ENCODE measurements at places on chromosomes 4 and X.

GRCh38 chr4:178871476-178871875 is 1429.2 kb upstream of the AGA start:
- DNase-seq = no peak

GRCh38 chr4:158814636-158815330 is 46.0 kb downstream of the FNIP2 start:
- no peak for DNase-seq

- no peak for DNase-seq
These were observed 42.2 kb downstream of the CRLF2 start for GRCh38 chrX:1170243-1170642.

- no peak for DNase-seq
These were observed 67.2 kb downstream of the ANK2 start for GRCh38 chr4:113116414-113117357.

GRCh38 chr4:27068151-27068867 is 207.7 kb downstream of the STIM2 start:
- no peak for DNase-seq

- DNase-seq = no peak
These were observed 6.0 kb upstream of the TIMP1 start for GRCh38 chrX:47576021-47576898.

GRCh38 chrX:123871309-123871708 is 11.5 kb downstream of the XIAP start:
- no peak for DNase-seq

GRCh38 chrX:9606971-9607370 is 142.1 kb downstream of the TBL1X start:
- no peak for DNase-seq

- no peak for DNase-seq
These were observed 401.0 kb downstream of the FSTL5 start for GRCh38 chr4:161762796-161763195.

DNA sequence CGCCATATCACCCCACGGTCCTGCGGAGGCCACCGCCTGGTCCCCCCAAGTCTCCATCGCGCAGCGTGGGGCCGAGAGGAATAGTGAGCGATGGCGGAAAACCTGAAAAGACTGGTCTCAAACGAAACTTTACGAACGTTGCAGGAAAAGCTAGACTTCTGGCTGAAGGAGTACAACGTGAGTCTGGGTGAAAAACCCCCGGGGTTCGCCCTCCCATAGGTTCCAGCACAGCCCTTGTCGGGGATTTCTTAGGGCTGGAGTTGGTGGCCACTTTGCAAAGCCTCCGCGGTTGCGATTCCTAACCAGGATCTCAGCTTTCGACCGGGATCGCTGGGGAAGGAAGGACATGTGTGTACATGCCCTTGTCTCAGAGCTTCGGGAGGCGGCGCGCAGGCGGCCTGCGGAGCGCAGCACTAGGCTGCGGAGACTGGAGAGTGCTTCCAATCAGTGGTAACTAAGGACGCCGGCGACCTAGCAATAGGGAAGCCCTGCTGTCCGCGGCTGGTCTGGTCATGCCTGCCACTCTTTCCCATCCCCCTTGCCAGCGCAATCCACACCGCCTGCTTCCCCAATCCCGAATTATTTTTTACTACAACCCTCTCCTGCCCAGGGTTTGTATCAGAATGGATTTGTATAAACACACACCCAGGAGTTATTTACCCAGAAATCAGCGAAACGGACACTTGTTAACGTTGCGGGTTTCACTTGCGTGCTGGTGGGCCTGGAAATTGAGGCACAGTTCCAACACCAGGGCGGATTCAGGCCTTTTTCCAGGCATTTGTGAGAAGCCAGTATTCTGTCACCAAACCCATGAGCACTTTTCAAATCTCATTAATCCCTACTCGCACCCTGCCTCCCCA is 741 bp downstream of the SPATA18 start:
- DNase-seq = no peak

- no peak for DNase-seq
These were observed 159.6 kb downstream of the PTTG2 start for GRCh38 chr4:38119668-38120385.

DNA sequence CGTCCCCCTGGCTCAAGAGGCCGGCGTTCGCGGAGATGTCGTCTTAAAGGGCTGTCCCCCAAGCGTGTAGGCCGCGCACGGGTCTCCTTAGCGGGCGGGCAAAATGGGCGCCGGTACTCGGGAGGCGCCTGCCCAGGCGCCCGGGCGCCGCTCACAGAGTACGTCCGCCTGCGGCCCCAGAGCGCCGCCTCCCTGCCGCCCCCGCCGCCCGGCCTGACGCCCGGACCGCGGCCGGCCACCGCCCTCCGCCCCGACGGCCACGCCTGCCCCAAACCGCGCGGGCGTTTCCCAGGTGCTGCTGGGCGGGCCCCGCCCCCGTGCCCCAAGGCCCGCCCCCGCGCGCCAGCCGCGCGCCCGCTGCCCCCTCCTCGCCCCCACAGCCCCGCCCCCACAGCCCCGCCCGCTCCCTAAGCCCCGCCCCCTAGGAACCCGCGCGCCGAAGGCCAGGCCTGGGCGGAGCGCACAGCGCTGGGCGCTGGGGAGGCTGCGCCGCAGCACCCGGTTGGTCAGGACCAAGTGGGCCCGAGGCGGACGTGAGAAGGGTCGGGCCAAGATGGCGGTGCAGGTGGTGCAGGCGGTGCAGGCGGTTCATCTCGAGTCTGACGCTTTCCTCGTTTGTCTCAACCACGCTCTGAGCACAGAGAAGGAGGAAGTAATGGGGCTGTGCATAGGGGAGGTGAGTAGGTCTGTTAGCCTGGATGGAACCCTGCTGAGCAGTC is at the start of the genes BRCC3, CMC4 and MTCP1:
TSS of gene BRCC3 (plus strand) at position 534 of the 719 bp plus-strand sequence. CDS start at position 554, 20 bp downstream.
TSS of gene CMC4 (minus strand) at position 162 of the 719 bp plus-strand sequence. CDS start 7,113 bp downstream, outside the sequence.
TSS of gene MTCP1 (minus strand) at position 162 of the 719 bp plus-strand sequence. CDS start 5,126 bp downstream, outside the sequence.
- DNase-seq = peak; percentile 74
